ENCODE measurements at places on chromosomes 6 and 20.

DNA sequence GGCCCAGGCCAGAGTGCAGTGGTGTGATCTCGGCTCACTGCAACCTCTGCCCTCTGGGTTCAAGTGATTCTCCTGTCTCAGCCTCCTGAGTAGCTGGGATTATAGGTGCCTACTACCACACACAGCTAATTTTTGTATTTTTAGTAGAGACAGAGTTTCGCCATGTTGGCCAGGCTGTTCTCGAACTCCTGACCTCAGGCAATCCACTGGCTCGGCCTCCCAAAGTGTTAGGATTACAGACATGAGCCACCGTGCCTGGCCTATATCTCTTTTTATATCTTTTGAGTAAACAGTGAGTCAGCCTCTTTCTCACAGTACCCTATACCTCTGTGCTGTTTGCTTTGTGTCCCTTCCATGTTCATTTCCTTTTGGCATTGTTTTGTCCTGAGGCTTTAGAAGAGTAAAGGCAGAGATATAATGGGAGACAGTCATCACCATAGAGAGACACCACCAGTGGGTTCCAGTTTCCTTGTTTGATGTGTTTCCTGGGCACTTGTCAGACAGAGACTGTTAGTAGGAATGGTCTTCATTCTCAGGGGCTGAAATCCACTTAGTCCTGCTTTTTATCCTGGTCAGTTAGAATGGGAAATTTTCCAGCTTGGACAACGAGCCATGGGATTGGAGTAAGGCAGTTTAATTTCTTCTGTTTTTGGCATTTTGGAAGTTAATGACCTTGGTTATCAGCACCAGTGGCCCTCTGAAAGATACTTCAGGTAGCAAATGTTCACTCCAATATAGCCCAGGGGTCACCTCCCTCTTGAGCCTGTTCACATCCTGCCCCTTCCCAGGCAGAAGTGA lies 32.2 kb upstream of the ASXL1 start:
- DNase-seq = no peak

DNA sequence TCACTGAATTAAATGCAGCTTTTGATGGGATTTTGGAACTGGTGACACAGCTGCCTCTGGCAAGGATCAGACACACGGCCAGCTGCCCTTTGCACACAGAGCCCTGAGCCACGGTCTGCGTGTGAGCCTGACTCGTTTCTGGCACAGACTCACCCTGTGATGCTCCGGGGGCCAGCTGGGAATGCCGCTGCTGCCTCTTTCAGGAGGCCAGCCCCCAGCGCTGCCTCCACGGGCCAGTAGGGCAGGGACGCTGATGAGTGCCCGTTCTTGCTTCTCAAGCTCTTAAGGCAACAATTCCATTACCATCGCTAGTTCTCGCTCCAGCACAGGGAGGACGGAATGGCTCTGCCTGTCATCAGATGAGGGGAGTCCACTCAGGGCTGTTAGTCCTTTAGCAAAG lies 61.6 kb downstream of the IRF4 start:
- DNase-seq = no peak

- DNase-seq = no peak
Observed at GRCh38 chr6:124055963-124056362, 252.3 kb downstream of the NKAIN2 start.

DNA sequence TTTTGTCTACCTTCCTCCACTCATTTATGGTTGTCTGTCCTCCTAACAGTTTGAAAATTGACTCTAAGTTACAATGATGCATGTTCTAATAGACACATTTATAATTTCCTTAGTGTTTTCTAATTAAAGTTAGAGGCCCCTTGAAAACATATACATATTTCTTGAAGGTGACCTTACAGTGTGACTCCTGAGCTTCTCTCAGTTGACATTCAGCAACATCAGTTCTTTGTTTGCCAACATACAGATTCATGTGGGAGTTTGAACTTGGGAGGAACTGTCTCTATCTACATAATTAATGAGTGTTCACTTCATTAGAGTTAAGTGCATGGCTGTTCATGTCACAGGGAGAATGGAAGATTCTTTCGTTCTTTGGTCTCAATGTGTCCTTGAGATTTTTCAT lies 658.2 kb downstream of the GRIK2 start:
- DNase-seq = no peak

DNA sequence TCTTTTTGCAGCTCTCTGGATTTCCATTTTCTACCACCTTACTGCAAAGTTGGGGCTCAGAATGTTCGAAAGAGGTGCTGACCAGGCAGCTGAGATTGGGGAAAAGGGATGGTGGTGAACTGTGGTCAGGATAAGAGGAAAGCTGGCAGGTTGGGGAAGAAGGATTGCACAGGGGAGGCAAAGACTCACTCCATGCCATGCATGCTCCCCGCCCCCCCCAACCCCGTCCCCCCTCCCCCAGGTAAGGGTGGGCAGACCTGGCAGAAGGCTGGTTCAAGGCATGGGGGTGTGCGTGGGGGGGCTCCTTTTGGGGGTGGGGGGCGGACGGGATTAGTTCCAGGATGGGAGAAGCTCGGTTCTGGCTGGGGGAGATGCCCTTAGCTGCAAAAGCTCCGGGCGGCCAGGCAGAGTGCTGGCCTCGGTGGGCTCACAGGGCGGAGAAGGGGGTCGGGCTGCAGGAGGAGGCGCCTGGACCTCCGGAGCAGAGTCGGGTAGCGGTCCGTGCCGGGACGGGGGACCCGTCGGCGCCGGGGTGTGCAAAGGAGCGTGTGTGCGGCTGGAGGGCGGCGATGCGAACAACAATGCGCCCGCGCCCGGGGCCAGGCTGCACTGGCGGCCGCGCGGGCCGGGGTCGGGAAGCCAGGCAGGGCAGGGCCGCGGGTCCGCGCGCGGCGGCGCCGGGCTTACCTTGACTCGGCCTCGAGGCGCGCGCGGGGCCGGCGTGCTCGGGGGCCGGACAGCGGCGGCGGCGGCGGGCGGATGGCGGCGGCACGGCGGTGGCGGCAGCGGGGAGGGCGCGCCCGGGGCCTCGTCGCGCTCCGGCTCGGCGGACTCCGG lies 880 bp downstream of the ADNP start:
- peak; percentile 24 for DNase-seq

DNA sequence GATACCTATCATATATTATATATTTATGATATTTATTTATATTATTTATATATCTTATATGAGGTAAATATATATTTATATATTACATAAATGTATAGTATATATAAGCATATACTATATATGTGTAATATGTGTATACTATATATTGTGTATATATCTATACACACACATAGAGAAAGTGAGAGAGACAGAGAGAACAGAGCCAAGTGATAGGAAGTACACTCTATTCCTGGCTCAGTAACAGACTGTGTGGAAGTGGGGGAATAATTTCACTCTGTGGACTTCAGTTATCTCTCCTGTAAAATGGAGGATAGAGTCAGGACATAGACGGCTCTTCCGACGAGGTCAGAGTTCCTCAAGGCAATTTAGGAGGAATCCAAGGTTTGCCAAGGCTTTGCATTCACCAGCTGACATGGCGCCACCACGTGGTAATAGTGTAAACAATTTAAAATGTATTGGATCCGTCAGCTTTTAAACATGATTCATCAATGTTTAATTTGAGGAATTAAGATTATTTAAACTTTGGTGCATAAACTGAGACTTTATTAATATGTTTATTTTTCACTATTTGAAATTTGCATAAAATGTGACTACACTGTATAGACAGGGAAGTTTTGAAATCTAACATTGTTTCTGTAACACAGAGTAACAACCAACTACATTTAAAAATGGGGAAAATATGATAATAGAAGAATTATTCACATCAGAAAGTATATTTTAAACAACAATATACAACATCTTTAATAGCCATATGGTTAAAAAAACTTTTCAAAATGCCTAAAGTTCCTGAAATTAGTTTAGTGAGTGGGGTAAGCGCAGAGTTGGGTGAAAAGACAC lies 75.4 kb upstream of the TMEM244 start:
- DNase-seq = peak; percentile 31

DNA sequence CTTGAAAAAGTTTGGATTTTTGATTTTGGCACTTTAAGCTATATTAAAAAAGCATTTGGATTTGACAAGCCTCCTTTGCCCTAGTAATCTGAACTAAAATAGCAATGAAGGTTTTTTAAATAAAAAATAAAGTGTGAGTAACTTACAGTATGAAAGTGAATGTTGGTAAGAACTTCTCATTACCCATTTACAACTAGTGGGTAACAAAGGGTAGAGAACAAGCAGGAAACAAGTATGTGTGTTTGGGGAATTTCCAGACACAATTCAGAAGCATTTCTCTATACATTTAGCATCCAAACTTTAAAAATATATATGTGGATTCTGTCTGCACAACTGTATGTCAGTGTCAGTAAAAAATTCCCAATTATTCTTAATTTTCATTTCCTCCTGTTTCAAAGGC lies 2.9 kb downstream of the TMEM30A start:
- no peak for DNase-seq

DNA sequence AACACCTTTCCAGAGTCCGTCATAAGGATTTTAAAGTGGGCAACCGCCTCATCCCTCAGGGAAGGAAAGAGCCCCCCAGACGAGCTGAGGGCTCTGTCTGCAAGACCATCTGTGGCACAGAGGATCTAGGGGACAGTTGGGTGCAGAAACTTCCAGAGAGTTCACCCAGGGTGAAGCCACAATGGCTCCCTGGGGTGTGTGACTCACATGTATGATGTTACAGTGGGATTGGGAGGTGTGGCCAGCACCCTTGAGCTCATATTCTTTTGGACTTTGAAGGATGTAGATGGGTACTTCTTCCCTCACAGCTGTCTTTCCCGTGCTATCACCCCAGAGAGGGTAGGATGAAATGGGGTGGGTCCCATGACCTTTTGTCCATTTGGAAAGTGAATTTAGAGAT lies 95.5 kb downstream of the NCR2 start:
- no peak for DNase-seq

- no peak for DNase-seq
Observed at GRCh38 chr6:5776706-5777390, 229.9 kb downstream of the NRN1 start.

- DNase-seq = no peak
Observed at GRCh38 chr20:36562724-36563123, 10.7 kb upstream of the TGIF2 start.

- no peak for DNase-seq
Observed at GRCh38 chr6:127459231-127459641, at the start of gene KIAA0408. Gene KIAA0408 (minus strand): TSS chr6:127459389. CDS start chr6:127453981, 5,408 bp downstream.

GRCh38 chr6:47836046-47836445 lies 54.2 kb downstream of the OPN5 start:
- DNase-seq = no peak

DNA sequence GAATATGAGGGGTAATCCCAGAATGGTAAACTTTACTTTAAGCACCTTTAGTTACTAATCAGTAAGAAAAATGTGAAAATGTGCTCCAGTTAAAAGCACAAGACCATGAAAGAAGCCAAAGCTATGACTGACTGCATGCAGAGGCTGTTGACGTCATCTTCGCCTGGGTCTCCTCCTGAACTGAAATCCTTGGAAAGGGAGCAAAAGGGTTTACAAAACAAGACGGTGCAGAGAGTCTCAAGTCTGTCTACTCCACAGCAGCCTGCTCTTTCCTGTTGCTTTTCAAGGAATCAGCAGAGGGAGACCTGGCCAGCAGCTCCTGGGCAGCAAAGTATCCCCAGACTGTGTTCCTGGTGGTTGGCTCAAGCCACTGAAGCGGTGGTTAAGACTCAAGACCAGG lies 10.2 kb downstream of the FKBP1A start:
- no peak for DNase-seq

- no peak for DNase-seq
Observed at GRCh38 chr20:40959325-40960092, 69.1 kb upstream of the TOP1 start.

DNA sequence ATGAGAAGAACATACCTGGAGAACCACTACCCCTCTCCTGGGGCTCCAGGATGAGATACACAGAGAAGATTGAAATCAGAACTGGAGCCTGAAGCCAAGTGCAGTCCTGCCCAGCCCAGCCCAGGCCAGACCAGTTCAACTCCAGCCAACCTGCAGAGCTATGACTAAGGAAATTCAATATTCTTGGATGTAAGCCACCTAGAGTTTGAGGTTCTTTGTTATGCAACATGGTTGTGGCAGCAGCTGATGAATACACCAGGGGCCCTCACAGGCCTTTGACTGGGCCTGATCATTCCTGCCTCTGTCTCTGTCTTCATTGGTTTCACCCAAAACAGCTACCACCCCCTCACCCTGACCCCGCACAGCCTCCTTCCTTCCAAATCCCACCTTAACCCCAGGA lies 167.8 kb downstream of the LRFN2 start:
- no peak for DNase-seq

DNA sequence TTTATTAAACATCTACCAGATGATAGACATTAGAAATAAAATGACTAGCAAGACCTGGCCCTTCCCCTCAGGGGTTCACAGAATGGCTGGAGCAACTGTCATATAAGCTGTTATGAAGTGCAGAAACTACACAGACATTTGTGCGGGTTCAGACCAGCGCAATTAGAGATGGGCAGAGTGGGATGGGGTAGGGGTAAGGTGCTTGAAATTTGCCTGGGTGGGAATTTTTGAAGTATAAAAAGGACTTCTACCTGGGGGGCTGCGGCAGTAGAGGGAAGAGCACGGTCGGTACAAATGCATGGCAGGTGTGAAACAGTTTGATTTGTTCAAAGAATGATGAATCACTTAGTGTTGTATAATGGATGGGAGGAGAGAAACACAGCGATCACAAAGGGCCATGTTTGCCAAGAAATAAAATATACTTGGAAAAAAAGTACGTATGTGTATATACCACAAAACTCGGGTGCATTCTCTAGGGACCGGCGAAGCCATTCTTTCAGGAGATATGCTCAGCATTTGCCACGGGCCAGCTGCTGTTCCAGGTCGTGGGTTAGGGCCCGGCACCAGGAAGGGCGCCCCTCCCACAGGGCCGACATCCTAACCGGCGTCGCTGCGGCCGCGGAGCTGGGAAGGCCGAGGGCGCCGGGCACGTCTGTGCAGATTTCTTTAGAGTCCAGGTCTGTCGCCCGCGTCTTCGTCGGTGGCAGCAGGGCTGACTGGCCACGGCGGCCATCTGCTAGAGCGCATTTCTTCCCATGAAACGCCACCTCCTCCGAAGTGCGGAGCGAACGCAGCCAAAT lies 809 bp upstream of the NOL7 start:
- DNase-seq = no peak

GRCh38 chr6:54921891-54922290 lies 75.3 kb downstream of the FAM83B start:
- no peak for DNase-seq

DNA sequence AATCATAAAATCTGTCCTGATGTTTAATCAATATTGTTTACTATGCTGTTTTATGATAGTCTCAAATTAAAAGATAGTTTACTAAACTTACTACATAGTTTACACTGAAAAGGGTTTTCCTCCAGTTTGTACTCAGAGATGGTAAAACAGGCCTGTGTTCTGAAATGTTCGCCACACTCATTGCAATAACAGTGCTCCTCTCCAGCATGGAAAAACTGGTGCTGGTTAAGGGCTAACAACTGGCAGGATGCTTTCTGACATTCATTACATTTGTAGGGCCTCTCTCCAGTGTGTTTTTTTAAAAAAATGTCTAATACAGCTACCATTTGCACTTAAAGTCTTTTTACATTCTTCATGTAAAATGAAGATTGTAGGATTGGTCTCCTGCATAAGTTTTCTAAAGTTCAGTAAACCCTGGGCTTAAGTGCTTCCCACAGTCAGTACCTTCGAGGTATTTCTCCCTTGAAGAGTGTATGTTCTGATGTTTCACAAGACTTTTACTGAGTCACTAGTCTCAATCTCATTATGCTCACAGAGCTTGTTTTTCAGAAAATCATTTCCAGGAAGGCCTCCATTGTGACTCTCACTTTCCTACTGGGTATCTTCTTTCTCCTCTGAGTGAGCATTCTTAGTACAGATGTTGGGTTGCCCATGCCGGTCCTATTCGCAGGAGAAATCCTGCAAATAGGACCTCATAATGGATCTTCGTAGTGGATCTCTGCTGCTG lies 8.7 kb upstream of the ZSCAN12 start:
- no peak for DNase-seq

GRCh38 chr6:16324184-16324583 lies 85.8 kb downstream of the GMPR start:
- no peak for DNase-seq
